ENCODE measurements at places on chromosomes 5 and 9. TPM values are rescaled to one million over a fixed set of nuclear protein-coding genes. Genes with fewer than 3 reads are reported as not detected.
A peak's percentile ranks its signal among the peaks of the same experiment; 100 is the strongest.

DNA sequence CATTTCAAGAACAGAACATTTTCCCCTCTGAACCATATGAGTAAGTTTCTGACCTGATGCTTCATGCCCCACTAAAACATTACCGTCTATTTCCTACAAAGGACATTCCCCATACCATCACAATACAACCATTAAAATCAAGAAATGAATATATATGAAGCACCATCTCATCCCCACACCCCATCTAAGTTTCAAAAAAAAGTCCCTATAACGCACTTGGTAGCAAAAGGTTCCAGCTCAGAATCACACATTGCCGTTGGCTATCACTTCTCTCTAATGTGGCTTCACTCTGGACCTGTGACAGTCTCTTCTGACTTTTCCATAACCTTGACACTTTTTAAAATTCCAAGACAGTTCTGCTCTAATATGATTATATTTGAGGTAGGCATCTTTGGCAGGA lies 5.9 kb downstream of the EMB start:
- no peaks in the 10 kb centered on the region for H3K27me3 ChIP-seq
- H3K4me1 ChIP-seq = peaks cover 66% of the 10 kb centered on the region
- H3K36me3 ChIP-seq = peaks cover 11% of the 10 kb centered on the region
- no peak overlapping the region for H3K4me3 ChIP-seq

- peak overlapping the region; percentile 35 for H3K27ac ChIP-seq
- DNase-seq = no peak
- H3K36me3 ChIP-seq = peaks cover 11% of the 10 kb centered on the region
- H3K27me3 ChIP-seq = peaks cover 20% of the 10 kb centered on the region
These were observed 213.7 kb upstream of the NR4A3 start for GRCh38 chr9:99607842-99608448.

The HRCT1 gene
- polyA plus RNA-seq = not detected

The AHRR gene
- 0.09 TPM for polyA plus RNA-seq

The C9 gene
- polyA plus RNA-seq = not detected

DNA sequence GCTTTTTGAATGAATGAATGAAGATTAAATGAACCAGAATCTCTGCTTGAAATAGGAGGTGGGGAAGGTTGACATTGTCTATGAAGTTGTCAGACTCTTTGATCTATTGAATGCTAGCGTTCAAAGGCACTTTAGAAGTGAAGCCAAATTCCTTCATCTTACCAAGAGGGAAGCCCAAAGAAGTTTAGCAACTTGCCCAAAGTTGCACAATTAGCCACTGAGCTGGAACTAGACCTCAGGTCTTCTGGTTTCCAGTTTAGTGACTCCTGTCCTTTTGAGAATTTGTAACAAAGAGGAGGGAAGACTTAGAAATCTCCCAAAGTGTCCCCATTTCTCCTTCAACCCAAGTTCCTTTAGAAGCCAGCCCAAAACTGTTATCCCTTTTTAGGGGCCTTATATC lies 20.7 kb upstream of the SLC1A3 start:
- no peak for DNase-seq
- no peak overlapping the region for H3K4me3 ChIP-seq
- no peak overlapping the region for H3K27ac ChIP-seq
- peaks cover 25% of the 10 kb centered on the region for H3K27me3 ChIP-seq
- no peaks in the 10 kb centered on the region for H3K36me3 ChIP-seq

- no peak overlapping the region for H3K27ac ChIP-seq
- no peaks in the 10 kb centered on the region for H3K4me1 ChIP-seq
- H3K27me3 ChIP-seq = no peaks in the 10 kb centered on the region
These were observed 40.2 kb downstream of the MED10 start for GRCh38 chr5:6338135-6338534.

GRCh38 chr5:125367702-125368101 lies 621.3 kb upstream of the ZNF608 start:
- H3K4me3 ChIP-seq = no peak overlapping the region
- DNase-seq = no peak
- H3K36me3 ChIP-seq = peaks cover 3% of the 10 kb centered on the region
- no peak overlapping the region for H3K27ac ChIP-seq
- no peaks in the 10 kb centered on the region for H3K27me3 ChIP-seq

GRCh38 chr5:117013280-117013877 lies 438.8 kb upstream of the SEMA6A start:
- no peaks in the 10 kb centered on the region for H3K27me3 ChIP-seq
- no peak overlapping the region for H3K27ac ChIP-seq
- no peak for DNase-seq
- no peaks in the 10 kb centered on the region for H3K36me3 ChIP-seq
- H3K4me3 ChIP-seq = no peak overlapping the region
- H3K4me1 ChIP-seq = no peaks in the 10 kb centered on the region

DNA sequence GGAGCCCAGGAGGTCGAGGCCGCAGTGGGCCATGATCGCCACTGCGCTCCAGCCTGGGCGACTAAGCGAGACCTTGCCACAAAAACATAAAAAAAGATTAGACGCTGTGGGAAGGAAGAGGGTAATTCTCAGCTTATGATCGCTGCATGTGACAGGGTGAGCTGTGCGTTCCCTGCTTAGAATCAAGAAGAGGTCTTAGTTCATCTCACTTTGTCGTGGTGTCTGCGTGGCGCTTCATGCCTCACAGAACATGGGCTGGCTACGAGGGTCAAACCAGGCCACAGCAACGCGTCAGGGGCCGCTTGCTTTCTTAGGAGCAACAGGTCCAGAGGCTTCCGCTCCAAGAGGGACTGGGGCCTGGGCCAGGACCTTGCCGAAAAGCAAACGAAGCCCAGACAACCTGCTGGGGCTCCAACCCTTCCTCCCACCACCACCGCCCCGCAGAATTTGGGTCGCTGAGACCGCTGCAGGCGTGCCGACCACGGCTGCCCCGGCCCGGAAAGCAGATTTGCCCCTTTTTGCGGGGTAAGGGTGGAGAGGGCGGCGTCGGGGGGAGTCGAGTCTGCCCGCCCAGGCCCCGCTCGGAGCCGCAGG lies 10.0 kb upstream of the GRIN1 start:
- peak overlapping the region; percentile 92 for H3K4me3 ChIP-seq
- H3K27ac ChIP-seq = peak overlapping the region; percentile 97
- H3K27me3 ChIP-seq = peaks cover 4% of the 10 kb centered on the region
- peaks cover 38% of the 10 kb centered on the region for H3K4me1 ChIP-seq

DNA sequence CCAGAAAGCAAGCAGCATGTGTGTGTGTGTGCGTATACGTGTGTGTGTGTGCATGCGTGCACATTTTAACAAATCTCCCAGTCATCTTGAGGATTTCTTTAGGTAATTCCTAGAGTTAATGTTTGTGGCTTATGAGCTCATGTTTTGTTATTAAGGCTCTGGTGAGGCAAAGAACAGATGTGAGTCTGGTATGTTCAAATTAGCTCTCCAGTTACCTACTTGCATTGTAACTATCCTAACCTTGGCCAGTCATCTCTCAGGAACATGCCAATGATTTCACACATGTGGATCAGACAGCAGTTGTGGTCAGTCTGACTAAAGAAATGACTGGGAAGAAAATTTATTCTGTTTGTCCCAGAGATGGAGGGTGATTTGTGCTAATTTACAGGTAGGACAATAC lies 163.1 kb downstream of the IZUMO3 start:
- H3K27ac ChIP-seq = no peak overlapping the region
- no peaks in the 10 kb centered on the region for H3K4me1 ChIP-seq
- no peaks in the 10 kb centered on the region for H3K27me3 ChIP-seq
- H3K4me3 ChIP-seq = no peak overlapping the region
- no peak for DNase-seq

The C5orf22 gene
- 27.3 TPM for polyA plus RNA-seq

- H3K27ac ChIP-seq = peak overlapping the region; percentile 75
- peak overlapping the region; percentile 62 for H3K4me3 ChIP-seq
- no peaks in the 10 kb centered on the region for H3K36me3 ChIP-seq
- peaks cover 29% of the 10 kb centered on the region for H3K4me1 ChIP-seq
- peak; percentile 29 for DNase-seq
These were observed 8.9 kb upstream of the ZCCHC10 start for GRCh38 chr5:133035224-133035623.

The EXD3 gene
- polyA plus RNA-seq = 4.5 TPM

The INSL6 gene
- 0.22 TPM for polyA plus RNA-seq

DNA sequence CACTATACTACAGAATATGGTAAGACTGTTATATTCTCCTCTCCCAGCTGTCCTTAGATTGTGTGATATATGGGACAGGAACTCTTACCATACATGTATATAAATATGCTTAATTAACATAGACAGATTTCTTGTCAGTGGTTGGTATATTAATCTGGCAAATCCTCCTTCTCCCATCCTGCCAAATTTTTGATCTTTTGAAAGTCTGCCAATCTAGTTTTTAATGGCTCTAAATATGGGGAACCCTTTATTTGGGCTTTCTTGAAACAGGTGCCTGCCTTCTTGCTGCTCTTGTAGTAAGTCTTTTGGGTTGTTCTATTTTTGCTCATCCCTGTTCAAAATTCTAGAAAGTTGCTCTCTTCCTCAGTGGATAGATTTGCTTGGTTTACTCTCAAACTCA lies 63.5 kb downstream of the SPATA31D1 start:
- H3K36me3 ChIP-seq = no peaks in the 10 kb centered on the region
- H3K27me3 ChIP-seq = no peaks in the 10 kb centered on the region
- H3K27ac ChIP-seq = peak overlapping the region; percentile 8
- no peaks in the 10 kb centered on the region for H3K4me1 ChIP-seq
- no peak overlapping the region for H3K4me3 ChIP-seq

DNA sequence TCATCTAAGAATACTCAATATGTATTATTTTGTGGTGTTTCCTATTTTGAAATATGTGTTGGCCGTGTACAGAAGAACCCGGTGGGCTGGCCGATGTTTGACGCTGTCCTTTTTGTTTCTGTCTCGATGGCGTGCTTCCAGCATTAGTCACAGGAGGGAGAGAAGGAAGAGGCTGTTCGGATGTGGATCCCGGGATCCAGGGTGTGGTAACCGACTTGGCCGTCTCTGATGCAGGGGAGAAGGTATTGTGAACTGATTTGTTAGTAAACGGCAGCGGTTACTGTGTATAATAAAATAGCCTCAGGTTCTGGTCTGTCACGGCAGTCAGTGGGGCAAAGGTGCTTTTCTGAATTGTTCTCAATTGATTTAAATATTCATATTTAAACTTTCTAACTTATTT lies 275.0 kb downstream of the ARHGEF28 start:
- no peak overlapping the region for H3K27ac ChIP-seq
- DNase-seq = no peak
- no peaks in the 10 kb centered on the region for H3K36me3 ChIP-seq
- peaks cover 18% of the 10 kb centered on the region for H3K27me3 ChIP-seq

DNA sequence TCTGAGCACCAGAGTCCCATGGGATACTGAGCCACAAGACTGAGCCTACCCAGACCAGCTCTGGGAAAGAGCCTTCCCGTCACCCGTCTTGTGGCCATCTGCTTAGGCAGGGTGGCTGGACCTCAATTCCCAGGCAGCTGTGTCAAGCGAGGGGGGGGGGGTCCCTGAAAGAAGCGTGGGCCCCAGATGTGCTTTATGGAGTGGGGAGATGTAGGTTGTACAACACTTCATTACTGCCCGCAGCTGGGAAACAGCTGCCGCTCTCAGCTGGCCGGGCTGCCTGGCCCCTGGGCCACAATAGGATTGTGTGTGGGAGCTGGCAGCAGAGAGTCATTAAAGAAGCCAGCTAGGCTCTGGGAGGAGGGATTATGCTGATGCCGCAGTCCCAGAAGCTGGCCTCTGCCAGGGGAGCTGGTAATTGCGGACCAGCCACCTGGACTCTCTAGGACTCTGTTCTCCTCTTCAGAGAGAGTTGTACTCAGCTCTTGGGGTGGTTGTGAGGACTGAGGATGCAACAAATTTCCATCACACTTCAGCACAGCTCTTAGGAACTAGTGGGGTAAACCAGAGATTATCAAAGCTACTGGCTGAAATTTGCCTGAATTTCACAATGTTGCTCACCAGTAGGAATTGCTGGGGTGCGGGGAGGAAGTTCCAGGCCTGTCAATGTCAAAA lies 145.4 kb downstream of the GADD45G start:
- DNase-seq = no peak
- H3K4me1 ChIP-seq = peaks cover 20% of the 10 kb centered on the region
- H3K4me3 ChIP-seq = no peak overlapping the region
- no peaks in the 10 kb centered on the region for H3K27me3 ChIP-seq

DNA sequence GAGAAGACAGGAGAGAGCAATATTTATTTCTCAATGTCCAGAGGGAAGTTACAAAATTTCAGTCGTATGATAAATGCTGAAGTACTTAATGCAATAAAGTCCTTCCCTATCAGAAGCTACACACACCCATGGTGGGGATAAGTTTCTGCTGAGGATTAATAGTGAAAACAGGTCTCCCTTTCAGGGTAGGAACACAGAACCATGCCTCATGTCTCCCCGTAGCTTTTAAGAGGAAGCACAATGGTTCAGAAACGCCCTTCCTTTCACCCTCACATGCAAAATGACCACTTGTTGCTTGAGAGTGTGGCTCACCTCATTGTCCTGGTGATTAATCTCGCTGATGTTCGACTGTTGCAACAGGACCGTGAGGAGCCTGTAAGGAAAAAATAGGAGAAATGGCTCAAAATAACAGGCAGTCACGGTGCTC lies 73.6 kb downstream of the ANKRD55 start:
- H3K36me3 ChIP-seq = no peaks in the 10 kb centered on the region
- H3K27me3 ChIP-seq = peaks cover 9% of the 10 kb centered on the region
- H3K4me1 ChIP-seq = peaks cover 7% of the 10 kb centered on the region
- H3K27ac ChIP-seq = no peak overlapping the region
- H3K4me3 ChIP-seq = no peak overlapping the region
- DNase-seq = no peak

The RAD1 gene
- 21.0 TPM for polyA plus RNA-seq

The ALDH1A1 gene
- polyA plus RNA-seq = 0.79 TPM
